Chondrocyte (in vitro differentiated cells): ENCODE measurements at places on chromosomes 4 and X.
A peak's percentile ranks its signal among the peaks of the same experiment; 100 is the strongest.

- no peak overlapping the region for H3K4me3 ChIP-seq
- no peak for DNase-seq
- no peak overlapping the region for H3K27ac ChIP-seq
- no peaks in the 10 kb centered on the region for H3K27me3 ChIP-seq
These were observed 38.8 kb downstream of the MGARP start for GRCh38 chr4:139241086-139241783.

DNA sequence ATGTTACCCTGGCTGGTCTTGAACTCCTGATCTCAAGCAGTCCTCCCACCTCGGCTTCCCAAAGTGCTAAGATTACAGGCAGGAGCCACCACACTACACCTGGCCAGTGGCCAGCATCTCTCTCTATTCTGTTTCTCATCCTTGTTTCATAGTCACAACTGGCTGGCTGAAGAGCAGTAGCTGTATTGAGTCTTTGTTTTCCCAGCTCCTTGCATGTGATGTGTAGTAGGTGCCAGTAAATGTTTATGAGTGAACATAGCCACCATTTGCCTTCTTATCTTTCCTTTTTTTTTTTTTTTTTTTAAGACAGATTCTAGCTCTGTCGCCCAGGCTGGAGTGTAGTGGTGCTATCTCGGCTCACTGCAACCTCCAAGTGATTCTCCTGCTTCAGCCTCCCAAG is 23.6 kb downstream of the NUDT9 start:
- H3K4me3 ChIP-seq: no peak overlapping the region
- H3K27ac ChIP-seq: no peak overlapping the region

DNA sequence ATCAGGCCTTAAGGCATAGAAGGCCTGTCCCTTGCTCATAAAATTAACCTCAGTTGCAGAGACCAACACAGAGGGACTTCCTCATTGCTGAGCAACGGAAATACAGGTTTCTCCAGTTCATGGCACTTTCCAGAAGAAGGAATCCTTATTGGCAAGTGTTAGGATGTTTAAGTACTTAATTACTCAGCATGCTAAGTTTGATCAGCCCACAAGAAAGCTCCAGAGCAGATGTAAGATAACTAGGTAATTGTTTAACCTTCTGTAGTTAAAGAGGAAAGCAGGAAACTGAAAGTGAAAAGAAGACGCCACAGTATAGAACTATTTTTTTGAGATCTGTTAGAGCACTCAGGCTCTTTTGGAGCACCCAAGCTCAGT is 33.5 kb downstream of the SMS start:
- peak overlapping the region; percentile 61 for H3K27ac ChIP-seq
- peaks cover 31% of the 10 kb centered on the region for H3K4me1 ChIP-seq
- H3K4me3 ChIP-seq: no peak overlapping the region
- DNase-seq: no peak
- peaks cover 34% of the 10 kb centered on the region for H3K36me3 ChIP-seq

GRCh38 chrX:153642655-153643430 is 4.2 kb upstream of the DUSP9 start:
- peak overlapping the region; percentile 50 for H3K4me3 ChIP-seq
- H3K27ac ChIP-seq: no peak overlapping the region
- peaks cover 18% of the 10 kb centered on the region for H3K27me3 ChIP-seq
- peaks cover 5% of the 10 kb centered on the region for H3K4me1 ChIP-seq

- DNase-seq: no peak
- H3K27me3 ChIP-seq: no peaks in the 10 kb centered on the region
- H3K4me1 ChIP-seq: peaks cover 57% of the 10 kb centered on the region
- no peaks in the 10 kb centered on the region for H3K36me3 ChIP-seq
- H3K4me3 ChIP-seq: no peak overlapping the region
- H3K27ac ChIP-seq: peak overlapping the region; percentile 13
These were observed 21.7 kb downstream of the RBPJ start for GRCh38 chr4:26342328-26343037.
